Muscle of arm (tissue), 14 donors: ENCODE measurements at places on chromosomes 2 and 18.
A peak's percentile ranks its signal among the peaks of the same experiment; 100 is the strongest.

GRCh38 chr18:42644729-42645131 lies 470.8 kb downstream of the RIT2 start:
- DNase-seq, result no peak

DNA sequence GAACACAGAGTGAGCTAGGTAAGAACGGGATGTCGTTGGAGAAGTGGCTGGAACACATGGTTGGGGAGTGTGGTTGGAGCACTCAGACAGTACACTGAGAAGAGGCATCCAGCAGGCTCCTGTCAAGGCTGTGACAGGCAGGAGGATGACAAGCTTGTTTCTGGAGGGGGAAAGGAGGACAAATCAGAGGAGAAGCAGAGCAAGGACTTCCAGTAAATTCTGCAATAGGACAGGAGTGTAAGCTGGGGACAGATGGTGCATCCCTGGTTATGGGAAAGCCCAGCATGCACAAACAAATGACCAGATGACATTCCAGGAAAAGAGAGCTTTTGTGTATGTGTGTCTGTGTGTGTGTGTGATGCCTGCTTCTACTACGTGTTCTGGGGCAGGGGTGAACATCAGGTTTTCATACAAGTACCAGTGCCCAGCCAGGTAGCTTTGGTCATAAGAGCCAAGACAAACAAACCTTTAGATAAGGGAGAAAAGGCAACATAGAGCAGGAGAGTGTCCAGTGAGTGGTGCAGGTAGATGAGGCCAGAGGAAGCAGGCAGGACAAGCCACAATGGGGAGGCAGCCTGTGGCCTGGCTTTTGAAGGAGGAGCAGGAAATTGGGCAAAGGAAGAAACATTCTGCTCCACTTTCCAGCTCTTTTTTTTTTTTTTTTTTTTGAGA lies 32.1 kb upstream of the MAPK4 start:
- no peak for DNase-seq

DNA sequence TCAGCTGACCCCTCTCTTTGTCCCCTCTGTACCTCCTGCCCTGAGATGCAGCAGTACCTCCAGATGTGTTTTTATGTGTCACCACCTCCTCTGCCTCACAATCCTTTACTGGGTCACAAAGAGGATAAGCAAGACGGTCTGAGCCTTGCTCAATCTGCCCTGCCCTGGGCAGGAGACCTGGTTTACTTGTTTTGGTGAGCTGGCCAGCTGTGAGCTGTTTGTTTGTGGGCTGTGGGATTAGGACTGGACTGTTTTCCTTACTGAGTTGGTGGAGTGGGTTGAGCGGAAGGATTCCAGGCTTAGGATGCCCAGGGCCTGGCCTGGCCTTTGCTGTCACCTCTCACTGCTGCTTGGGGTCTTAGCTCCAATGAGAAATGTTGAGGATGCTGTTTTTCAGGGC lies 299.5 kb downstream of the SRBD1 start:
- no peak for DNase-seq

GRCh38 chr2:10004836-10005235 lies 38.5 kb upstream of the KLF11 start:
- no peak for DNase-seq

DNA sequence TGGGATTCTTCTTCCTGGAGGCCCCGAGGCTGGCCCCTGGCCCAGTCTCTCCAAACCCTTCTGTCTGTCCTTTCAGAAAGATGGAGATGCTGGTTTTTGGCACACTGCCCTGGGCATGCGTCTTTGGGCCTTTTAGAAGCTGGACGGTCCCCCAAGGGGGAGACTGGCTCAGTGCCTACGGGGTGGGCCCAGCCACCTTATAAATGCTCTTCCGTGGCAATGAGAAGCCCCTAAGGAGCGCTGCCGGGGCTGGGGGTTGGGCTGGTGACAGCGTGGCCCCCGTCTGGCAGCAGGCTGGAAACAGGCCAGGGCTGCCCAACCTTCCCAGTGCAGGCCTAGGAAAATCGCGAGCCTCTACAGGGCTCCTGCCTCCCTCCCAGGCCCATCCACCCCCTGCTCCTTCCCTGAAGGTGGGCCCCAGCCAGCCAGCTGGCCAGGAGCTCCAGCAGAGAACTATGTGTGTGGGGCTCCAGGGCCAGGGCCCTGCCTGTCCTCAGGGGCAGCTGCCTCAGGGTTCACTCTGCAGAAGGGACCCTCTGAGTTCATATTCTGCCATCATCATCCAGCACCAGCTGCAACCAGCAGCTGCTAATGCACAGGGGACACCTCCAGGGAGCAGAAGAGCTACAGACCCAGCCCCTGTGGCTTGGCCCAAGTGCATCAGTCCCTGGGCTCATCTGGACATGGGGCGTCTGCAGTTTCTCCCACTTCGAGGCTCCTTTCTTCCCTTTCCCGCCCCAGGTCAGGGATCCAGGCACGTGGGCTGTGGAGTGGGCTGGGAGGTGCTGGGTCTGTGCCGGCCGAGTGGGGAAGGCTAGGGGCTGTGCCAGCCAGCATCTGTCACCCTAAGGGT lies 107.6 kb upstream of the OTOS start:
- no peak for DNase-seq

- no peak for DNase-seq
Observed at GRCh38 chr2:203346612-203347011, 18.4 kb downstream of the ABI2 start.

GRCh38 chr18:44111337-44111736 lies 569.4 kb upstream of the SETBP1 start:
- no peak for DNase-seq

DNA sequence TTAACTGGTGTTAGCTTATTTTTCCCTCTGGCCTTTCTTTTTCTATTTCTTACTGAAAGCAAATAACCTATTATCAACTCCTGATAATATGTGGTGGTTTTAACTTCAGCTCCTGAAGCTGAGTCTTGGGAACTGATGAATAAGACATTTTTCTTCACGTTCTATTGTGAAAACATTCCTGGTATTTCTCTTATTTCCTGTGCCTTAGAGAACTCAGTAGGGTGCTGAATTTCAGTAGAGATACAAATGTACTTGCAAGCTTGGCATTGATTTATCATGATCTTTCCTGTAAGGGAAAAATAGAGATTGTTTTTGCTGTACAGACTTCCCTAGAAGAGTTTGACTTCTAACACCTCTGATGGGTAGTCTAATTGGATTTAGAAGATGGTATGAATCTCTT lies 52.8 kb upstream of the DCC start:
- no peak for DNase-seq

DNA sequence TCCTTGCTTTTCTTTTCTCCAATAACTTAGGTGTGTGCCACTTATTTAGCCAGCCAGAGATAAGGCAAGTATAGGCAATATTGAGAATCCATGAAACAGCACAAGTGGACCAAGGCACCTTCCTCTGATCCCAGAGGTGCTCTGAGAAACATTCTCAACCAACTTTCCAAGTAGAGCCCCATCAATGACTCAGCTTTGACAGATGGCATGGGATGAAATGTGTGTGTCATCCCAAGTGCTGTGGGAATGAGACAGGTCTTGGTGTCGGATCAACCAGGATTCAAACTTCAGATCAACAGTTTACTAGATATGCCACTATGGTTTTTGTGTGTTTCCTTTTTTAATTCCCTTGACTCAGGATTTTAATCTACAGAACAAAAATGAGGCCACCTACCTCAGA lies 164.0 kb downstream of the GRB14 start:
- no peak for DNase-seq

DNA sequence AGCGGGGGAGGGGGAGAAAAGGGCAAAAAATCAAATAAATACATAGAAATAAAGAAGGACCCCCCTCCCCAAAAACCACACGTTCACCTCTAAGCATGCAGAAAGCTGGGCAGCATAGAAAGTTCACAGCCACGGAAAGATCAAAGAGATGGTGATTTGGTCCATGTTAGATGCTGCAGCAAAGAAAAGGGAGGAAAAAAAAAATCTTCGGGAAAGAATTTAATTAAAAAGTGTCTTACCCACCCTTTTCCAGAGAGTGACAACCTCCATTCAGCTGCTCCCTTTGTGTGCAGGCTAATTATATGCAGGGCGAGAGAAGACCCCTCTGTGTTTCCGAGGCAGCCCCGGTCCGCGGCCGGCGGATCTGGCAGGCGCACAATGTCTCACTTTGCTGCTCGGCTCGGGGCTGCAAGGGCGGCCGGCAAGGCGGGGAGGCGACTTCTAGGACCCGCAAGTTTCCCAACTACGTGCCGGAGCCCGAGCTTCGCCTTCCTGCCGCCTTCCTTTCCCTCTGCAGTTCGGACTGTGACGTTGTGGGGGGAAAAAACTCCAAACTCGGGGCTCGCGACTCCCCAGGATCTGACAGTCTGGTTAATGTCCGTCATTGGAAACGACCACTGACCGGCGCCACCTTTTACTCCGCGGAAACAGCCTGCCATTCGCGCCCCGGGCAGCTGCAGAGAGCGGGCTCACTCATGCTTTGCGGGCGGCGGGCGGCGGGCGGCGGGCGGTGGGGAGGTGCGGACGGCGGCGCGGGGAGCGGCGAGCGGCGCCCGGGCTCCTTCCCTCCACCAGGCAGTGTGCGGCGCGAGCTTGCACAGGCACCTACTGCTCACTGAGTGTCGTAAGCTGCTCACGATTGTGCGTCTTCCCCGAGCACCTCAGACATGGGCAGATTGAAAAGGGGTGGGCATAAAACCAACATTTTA lies at the start of gene LRRTM1:
Gene LRRTM1, minus strand, starts transcription at position 844 of the 929 bp plus-strand sequence. CDS start 933 bp downstream, outside the sequence.
- peak; percentile 17 for DNase-seq

DNA sequence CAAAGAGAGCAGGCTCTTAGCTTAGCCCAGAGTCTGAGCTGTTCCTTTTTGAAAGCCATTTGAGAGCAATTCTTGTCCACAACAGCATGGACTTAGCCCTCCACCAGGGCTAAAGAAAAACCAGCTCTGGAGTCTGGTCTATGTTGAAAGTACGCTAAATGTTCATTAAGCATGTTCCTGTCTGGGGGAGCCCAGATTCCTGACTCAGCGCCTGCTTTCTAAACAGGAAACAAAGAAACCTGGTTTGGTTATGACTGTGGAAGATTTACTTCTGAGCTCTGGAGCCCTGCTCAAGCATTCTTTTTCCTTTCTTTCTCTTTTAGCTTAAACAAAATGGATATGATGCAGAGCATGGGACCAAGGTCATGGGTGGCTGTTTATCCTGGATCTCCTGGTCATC lies 279.8 kb downstream of the RBM43 start:
- DNase-seq, result no peak

- no peak for DNase-seq
Observed at GRCh38 chr18:48901145-48902022, 49.4 kb downstream of the SMAD7 start.

- DNase-seq, result no peak
Observed at GRCh38 chr2:99877963-99878362, 264.4 kb downstream of the AFF3 start.

- DNase-seq, result no peak
Observed at GRCh38 chr18:63098018-63098981, 221.3 kb downstream of the BCL2 start.

DNA sequence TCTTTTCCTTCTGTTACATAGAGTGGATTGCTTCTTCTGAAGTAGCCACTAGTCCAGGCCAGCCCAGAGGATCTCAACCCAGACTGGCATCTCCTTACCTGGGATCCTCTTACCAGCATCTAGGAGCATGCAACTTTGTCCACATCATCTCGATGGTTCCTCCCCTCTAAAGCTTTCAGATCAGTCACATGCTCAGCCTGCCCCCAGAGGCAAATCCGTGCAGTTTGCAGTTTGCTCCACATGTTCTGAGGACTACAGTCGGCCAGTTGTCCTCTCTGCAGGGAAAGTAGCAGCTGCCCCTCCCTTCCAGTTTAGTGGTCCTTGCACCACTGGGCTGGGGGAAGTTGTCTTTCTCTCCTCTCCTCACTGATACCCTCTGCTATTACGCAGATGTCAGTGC lies 259.8 kb upstream of the APCDD1 start:
- no peak for DNase-seq

- no peak for DNase-seq
Observed at GRCh38 chr2:213766465-213766901, 482.2 kb downstream of the SPAG16 start.

GRCh38 chr18:33717339-33717738 lies 139.3 kb downstream of the ASXL3 start:
- no peak for DNase-seq

DNA sequence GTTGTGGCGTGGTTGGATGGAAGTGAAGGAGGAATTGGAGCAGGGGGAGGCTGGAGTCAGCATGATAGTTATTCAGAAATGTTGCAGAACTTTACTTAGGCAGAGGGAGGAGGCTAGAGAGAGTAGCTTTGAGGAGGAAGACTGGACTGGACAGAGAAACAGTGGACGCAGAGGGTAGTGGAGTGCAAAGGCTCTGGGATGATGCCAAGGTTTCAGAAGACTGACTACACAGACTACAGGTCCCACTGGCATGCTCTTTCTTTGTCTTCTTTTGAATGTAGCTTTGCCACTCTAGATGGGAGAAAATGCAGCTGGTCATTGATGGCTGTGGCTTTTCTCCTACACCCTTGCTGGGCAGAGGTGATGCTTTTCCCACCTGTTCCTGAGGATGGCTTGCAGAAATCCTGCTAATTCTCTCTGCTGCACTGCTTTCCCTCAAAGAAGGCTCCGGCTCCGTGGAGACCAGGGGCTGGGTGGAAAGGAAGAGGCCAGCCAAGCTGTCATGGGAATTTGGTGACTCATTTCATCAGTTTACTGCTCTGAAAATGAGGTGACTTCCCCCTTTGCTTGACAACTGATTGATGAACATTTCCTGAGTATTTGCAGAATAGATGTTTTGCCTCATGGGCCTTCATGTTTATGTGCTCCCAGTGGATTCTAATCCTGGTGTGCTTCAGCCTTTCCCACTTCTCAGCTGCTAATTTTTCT lies 42.4 kb downstream of the MEIS1 start:
- DNase-seq, result no peak

- DNase-seq, result no peak
Observed at GRCh38 chr2:20222769-20223406, 2.0 kb downstream of the SDC1 start.

DNA sequence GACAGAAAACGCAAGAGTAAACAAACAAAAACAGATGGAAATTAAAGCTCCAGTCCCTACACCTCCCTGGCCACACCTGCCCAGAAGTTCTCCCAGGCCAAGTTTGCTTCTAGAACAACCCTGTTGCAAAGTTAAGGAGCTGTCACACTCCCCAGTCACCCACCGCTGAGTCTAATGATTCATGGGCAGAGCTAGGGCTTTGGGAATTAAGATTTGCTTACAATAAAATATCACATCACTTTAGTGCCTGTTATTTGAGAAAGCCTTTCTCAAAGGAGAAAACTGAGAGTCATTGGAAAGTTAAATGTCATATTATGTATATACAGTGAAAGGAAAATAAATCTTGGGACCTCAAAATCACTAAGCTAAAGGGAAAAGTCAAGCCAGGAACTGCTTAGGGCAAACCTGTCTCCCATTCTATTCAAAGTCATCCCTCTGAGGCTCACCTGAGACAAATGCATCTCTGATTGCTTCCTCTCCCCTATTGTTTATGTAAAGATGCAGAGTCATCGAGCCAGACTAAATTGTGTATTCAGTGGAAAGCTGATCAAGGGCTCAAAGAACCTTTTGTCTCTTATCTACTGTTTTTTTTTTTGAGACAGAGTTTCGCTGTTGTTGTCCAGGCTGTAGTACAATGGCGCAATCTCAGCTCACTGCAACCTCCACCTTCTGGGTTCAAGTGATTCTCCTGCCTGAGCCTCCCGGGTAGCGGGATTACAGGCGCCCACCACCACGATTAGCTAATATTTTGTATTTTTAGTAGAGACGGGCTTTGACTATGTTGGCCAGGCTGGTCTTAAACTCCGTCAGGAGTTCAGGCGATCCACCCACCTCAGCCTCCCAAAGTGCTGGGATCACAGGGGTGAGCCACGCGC lies 2.8 kb downstream of the CRYGB start:
- no peak for DNase-seq
